ENCODE measurements at places on chromosomes 4 and X.

GRCh38 chr4:39525822-39526690, 1.2 kb downstream of the UGDH start:
- no peak for DNase-seq

GRCh38 chr4:86523333-86523732, 70.8 kb upstream of the PTPN13 start:
- no peak for DNase-seq

GRCh38 chr4:2354760-2355159, 63.7 kb downstream of the ZFYVE28 start:
- no peak for DNase-seq

- no peak for DNase-seq
Measured at GRCh38 chr4:24521544-24521943, 62.8 kb downstream of the DHX15 start.

DNA sequence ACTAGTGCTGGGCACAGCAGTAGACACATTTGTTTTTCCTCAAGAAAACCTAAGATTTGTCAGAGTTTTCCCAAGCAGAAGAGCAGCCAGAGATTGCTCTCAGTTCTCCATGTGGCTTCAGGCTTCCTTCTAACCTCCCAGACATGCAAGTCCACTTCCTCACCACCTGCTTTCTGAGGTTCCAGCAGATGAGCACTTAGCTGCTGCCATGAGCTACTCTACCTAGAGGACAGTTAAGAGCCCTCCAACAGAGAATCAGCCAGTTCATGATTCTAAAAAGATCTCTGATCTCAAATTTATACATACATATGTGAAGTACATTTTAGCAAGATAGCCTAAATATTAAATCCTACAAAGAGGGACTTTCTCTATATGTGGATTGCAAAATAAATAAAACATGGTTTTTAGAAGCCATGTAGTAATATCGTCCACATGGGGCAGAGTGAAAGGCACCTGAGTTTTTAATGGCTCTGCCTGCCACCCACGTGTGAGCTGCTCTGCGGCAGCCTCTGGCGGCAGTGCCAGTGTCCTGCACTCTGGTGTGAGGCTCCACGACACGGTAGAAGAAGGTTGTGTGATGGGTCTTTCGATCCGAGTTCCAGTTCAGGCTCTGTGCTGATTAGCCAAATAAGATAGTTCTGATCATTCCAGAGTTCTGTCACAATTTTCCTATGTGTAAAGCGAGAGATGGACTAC, 10.3 kb downstream of the CYP4V2 start:
- no peak for DNase-seq

- no peak for DNase-seq
Measured at GRCh38 chr4:47798165-47798564, 39.7 kb downstream of the CORIN start.

- no peak for DNase-seq
Measured at GRCh38 chrX:143633461-143634308, 2.2 kb downstream of the SLITRK4 start.

DNA sequence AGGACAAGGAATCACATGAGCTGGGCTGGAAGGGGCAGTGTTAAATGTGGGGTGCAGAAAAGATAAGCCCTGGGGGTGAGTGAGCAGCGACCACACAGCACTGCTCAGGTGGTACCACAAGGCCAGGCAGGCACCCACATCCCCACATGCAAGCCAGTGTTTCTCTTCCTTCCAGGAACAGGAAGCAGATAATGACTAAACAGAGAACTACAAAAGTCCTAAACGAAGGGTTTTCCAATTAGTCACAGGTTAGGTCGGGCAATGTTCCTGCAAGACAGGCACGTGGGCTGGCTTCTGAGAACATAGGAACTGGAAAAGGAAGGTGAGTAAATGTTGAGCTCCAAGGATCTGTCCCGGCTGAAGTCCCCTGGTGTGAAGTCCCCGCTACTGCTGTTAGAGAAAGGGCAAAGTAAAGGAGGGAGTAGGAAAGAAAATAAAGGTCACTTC, 19.5 kb downstream of the RELL1 start:
- DNase-seq = no peak

- no peak for DNase-seq
Measured at GRCh38 chr4:38818441-38818976, 13.9 kb upstream of the TLR1 start.

DNA sequence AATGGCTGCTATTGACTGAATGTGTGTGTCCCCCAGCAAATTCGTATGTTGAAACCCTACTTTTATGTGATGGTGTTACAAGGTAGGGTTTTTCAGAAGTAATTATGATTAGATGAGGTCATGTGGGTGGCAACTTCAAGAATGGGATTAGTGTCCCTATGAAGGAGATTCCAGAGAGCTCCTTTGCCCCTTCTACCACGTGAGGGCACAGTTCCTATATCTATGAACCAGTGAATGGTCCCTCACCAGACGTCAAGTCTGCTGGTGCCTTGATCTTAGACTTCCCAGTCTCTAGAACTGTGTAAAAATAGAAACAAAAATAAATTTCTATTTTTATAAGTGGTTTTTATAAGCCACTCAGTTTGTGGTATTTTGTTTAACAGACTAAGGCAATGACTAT, 1137.6 kb upstream of the IGFBP7 start:
- DNase-seq = no peak

DNA sequence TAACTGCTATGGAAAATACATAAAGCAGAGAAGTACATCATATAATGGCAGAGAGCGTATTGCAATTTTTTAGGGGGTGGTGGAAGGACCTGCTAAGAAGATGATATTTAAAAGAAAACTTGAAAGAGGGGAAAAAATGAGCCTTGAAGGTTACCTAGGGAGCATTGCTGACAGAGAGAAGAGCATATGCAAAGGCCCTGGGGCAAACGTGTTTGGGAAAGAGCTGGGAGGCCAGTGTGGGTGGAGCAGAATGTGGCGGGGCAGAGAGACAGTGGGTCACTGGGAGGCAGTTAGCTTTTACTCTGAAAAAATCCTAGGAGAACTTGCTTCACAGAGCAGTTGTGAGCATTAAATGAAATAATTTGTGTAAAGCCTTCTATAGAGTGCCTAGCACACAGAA, 157.0 kb downstream of the SHROOM3 start:
- DNase-seq = no peak

DNA sequence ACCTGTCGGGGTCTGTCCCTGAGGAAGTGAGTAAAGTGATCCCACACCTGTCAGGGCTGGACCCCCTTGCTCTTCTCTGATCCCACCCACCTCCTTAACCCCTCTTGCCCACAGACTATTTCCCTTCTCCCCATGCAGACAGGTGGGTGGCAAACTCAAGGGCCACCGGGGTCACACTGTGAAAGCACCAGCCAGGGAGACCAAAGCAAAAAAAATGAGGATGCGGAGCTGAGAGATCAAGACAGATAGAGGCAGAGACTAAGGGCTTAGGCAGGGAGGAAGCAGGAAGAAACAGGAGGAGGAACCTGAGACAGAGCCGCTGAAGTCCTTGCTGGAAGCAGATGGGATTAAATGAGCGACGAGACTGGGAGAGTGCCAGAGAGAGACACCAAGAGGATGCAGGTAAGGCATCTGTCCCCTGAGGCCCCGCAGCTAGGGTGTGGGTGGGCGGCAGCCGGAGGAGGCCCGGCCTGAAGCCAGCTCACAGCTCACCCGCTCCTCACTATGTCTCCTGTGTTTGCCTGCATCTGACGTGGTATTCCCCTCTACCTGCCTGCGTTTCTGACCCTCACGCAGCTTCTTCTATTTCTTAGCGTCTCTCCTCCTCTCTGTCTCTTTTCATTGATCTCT, 7.2 kb downstream of the TIMM17B start:
- no peak for DNase-seq

GRCh38 chrX:120242813-120243212, 7.8 kb upstream of the ZBTB33 start:
- DNase-seq = no peak

DNA sequence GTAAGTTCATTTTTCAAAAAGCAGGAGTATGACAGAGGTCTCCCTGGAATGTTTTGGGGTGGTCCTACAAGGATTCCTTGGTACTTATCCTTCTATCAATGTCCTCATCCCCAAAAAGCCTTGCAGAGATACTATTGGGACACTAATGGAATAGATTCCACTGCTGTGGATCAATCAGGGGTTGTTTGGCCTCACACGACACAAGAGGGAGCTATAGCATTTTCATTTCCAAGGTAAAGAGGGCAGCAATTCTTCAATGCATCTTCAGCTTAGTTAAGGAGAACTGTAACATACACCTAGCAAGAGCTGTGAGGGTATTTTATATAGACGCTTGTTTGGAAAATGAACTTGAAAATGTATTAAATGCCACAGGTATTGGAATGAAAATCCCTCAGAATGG, 50.9 kb downstream of the USP26 start:
- no peak for DNase-seq

DNA sequence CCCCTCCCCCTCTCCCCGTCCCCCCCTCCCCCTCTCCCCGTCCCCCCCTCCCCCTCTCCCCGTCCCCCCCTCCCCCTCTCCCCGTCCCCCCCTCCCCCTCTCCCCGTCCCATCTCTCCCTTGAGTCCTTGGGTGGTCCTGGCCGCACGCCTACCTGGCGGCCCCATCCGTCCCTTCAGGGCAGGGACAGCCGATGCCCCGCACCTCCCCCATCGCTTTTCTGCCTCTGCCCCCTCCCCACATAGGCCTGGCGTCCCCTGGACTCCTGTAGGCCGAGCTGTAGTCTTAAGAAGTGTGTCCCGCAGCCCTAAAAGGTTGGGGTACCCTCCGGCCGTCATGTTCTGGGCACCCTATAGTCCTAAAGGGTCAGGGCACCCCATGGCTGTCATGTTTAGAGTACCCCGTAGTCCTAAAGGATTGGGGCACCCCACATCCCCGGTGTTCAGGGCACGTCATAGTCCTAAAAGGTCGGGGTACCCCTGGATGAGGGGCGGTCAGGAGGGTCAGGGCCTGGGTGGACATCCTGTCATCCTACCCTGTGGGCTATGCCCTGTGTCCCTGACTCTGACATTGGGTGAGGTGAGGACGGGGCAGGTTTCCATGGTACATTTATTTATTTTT, 10.8 kb upstream of the GTPBP6 start:
- no peak for DNase-seq

GRCh38 chr4:147927377-147928137, 195.7 kb downstream of the ARHGAP10 start:
- DNase-seq = no peak

- DNase-seq = no peak
Measured at GRCh38 chrX:40247848-40248622, 150.3 kb upstream of the BCOR start.

- no peak for DNase-seq
Measured at GRCh38 chrX:21632027-21632426, 26.1 kb downstream of the KLHL34 start.

DNA sequence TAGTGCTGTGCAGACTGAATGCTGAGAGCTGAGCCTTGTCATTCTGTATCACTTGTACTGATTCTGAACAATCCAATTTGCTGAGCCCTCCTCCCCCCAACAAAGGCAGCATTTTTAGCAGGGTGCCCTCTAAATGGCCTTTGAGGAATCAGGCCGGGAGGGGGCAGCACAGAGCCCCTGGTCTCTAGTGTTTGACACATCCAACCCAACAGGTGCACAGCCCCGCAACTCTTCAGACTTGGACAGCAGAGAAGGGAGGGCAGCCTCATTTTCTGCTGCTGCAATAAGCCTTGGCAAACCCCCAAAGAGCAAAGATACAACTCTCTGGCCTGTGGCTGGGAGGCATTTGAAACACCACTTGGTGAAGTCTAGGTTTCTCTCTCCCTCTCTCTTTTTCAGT, 3.4 kb downstream of the ATP1B4 start:
- peak; percentile 15 for DNase-seq

- no peak for DNase-seq
Measured at GRCh38 chr4:128635141-128635954, 174.2 kb upstream of the JADE1 start.

GRCh38 chr4:182863501-182863900, 53.7 kb downstream of the DCTD start:
- DNase-seq = no peak

GRCh38 chr4:130359542-130359941, 1263.6 kb downstream of the C4orf33 start:
- DNase-seq = no peak

DNA sequence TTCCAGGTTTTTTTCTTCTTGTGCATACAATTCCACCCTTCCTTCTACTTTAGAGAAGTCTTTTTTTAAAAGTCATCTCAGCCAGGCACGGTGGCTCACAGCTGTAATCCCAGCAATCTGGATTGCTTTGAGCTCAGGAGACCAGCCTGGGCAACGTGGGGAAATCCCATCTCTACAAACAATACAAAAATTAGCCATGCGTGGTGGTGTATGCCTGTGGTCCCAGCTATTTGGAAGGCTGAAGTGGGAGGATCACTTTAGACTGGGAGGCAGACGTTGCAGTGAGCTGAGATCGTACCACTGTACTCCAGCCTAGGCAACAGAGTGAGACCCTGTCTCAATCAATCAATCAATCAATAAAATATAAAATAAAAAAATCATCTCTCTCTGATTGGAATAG, 14.8 kb downstream of the ELOVL6 start:
- DNase-seq = no peak

DNA sequence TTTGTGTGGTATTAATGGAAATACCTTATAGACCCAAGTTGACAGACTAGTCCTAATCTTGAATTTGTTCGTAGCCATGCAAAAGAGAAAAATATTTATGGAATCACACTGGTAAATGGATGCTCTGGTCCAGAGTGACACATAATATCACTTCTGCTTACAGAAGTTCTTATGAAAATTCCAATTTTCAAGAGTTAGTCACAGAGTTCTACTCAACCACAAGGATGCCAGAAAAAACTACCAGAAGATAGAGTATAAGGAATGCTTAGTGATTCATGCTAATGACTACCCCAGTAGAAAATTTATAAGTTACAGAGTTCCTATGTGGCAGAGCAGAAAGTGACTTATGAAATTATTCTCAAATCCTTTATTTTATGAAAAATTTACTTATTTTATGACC, 1384.8 kb downstream of the FAM133A start:
- no peak for DNase-seq

- DNase-seq = no peak
Measured at GRCh38 chr4:110371016-110371770, 104.8 kb upstream of the ENPEP start.

- no peak for DNase-seq
Measured at GRCh38 chrX:18997916-18998315, 14.0 kb upstream of the PHKA2 start.

DNA sequence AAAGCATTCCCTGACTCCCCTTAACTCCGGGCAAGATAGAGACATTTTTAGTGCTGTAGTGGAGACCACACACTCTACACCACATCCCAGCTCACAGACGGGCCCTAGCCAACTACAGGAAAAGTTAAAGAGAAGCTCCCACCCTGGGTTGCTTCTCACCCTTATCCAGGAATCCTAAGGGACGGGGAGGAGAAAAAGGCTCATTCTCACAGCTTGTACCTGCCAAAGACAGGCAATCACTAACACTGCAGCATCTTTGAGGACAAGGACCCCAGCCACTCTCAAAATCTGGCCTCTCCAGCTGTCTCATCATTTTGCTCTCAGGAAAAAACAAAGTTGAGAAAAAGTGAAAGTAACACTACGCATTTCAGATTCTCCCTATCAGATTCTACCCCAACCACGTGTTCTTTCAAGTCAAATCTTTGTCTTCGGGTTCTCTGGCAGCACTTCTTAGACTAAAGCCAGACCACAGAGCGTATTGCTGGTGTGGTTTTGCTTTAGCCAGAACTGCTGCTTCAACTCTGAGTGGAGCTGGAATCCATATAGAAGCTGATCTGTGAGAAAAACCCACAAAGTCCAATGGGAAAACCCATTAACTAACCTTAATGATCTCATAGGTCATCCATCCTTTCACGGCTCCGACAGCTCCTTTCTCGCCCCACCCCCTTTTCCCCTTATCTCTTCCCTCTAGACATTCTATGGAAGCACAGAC, 605.9 kb upstream of the DIPK2B start:
- peak; percentile 13 for DNase-seq

- DNase-seq = no peak
Measured at GRCh38 chrX:136647677-136648360, at the start of gene CD40LG. CD40LG (plus strand) TSS chrX:136648158; CDS start chrX:136648249, 91 bp downstream.

Data from central memory CD8-positive, alpha-beta T cell (primary cell).